ENCODE measurements at places on chromosomes 11 and 22.

DNA sequence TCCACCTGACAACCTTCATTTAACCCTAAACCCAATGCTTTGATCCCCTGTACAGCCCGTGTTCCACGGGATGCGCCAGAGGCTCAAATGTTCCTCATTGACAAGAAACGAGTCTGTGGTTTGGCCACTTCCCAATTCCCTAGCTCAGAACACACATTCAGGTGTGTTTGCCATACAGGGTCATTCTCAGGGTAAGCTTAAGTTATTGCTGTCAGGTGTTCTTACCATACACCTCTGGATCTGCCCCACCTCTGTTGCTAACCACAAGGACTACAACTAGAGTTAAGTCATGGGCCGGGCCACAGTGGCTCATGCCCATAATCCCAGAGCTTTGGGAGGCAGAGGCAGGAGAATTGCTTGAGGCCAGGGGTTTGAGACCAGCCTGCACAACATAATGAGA is 45.6 kb upstream of the POLD3 start:
- DNase-seq = no peak

GRCh38 chr22:32903507-32903906 is 102.0 kb downstream of the TIMP3 start:
- no peak for DNase-seq

- no peak for DNase-seq
Observed at GRCh38 chr11:119460582-119460981, 37.6 kb upstream of the THY1 start.

GRCh38 chr22:41801886-41802285 is 1.4 kb downstream of the CCDC134 start:
- no peak for DNase-seq

DNA sequence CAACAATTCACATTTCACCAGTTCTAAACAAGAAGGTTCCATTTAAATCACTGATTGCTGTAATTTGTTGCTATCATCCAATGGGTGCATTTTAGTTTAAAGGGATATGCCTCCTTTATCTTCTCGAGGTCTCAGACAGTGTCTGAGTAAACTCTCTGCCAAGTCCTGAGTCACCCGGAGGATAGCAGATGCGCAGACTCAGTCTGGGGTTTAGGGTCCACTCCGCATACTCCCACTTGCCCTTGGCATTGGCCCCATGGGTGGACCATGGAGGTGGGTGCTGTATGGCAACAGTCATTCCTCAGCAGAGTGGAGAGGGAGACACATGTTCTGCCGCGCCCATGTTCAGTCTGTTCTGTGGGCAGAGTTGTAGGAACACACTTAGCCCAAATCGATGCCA is 65.4 kb upstream of the CRTAM start:
- DNase-seq = no peak

DNA sequence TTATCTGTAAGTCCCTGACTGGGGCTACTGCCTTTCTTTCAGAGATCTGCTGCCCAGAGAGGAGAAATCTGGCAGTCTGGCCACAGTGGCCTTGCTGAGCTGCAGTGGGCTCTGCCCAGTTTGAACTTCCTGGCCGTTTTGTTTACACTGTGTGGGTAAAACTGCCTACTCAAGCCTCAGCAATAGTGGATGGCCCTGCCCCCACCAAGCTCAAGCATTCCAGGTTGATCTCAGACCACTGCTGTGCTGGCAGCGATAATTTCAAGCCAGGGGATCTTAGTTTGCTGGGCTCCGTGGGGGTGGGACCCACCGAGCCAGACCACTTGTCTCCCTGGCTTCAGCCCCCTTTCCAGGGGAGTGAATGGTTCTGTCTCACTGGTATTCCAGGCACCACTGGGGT is 117.5 kb downstream of the TRPC6 start:
- DNase-seq = no peak

- DNase-seq = no peak
Observed at GRCh38 chr11:131391176-131391575, 20.8 kb downstream of the NTM start.

DNA sequence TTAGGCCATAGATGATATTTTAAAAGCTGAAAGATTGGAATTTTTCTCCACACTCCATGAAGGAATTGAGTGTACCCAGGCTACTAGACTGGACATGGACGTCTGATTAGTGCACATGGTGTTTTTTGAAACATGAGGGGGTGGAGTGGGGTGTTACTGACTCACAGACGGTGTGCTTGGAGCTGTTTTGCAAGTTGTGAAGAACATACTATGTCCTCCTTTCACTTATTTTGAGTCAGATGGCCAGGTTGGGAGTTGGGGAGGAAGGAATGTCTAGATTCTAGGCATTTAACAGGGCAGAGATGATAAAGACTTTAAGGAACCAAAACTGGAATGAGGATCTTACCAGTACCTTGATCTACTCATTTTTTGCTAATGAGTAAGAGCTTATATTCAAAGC is 158.1 kb upstream of the MTNR1B start:
- DNase-seq = no peak

GRCh38 chr22:43889860-43890253 is 2.0 kb downstream of the PNPLA5 start:
- DNase-seq = no peak

DNA sequence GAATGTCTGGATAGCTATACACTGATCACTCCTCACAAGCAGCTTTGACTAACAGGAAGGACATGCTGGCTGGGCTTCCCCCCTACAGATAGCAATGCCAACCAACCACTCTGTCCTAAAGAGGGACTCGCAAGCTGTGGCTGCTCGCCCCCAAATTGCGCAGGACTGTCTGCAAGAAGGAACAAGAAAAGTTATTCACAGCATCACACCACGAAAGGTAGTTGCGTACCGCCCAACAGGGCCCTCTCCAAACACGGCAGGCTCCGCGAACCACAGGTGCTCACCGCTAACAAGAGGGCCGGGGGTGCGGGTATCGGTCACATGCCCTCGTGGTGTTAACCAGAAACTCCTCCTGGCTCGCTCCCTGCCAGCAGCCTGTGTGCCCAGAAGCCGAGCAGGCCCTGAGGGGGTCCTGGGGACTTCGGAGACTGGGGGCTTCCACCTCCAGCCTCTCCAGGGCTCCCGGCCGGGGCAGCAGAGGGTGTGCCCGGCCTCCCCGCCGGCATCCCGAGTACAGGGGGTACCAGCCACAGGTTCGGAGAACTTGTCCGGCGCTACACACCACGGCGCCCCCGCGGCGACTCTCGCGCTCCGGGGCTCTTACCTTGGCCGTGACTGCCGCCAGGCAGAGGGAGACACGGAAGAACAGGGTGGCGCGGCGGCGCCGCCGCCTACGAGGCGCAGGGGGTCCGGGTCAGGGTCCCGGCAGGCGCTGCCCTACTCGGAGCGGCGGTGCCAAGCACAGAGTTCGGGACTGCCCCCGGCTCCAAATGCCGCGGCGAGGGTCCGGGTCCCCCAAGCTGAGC is 682 bp downstream of the LARGE1 start:
- peak; percentile 38 for DNase-seq

- peak; percentile 58 for DNase-seq
Observed at GRCh38 chr11:95089620-95090542, at the start of gene ENDOD1. Gene ENDOD1, plus strand, starts transcription at chr11:95089846. Its CDS starts 82 bp downstream, at chr11:95089928.

GRCh38 chr22:32760815-32761214 is 40.7 kb upstream of the TIMP3 start:
- DNase-seq = no peak

DNA sequence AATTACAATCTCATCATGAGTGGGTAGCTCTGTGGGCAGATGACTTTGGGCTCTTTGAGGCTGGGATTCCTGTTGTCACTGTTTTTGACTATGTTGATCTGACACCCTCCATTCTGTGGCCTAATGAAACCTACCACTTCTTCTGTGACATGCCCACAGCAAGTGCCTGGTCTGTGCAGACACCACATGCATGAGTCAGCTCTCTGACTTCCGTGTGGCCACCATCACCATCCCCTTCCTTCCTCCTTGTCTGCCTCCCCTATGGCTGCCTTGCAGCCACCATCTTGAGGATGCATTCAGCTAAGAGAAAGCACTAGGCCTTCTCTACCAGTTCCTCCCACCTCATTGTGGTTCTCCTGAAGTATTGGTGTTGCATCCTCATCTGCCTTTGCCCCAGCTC is 15.3 kb upstream of the OR10V1 start:
- DNase-seq = no peak

GRCh38 chr11:12159351-12160099 is 49.1 kb downstream of the MICAL2 start:
- no peak for DNase-seq

- no peak for DNase-seq
Observed at GRCh38 chr11:33375236-33375635, 118.1 kb downstream of the HIPK3 start.

DNA sequence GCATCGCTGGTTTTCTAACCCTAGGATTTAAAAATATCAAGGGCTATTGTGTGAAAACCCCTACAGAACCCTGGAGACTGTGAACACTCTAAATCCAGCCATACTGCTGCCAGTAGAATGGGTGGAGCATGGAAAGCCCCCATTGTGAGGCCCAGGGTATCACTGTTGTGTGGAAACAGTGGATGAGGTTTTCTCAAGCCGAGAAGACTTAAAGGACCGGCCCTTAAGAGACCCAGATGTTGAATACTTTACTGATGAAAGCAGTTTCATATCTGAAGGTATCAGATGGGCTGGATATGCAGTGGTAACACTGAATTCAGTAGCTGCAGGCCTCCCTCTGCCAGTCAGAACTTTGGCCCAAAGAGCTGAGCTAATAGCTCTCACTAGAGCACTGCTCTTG is 41.6 kb upstream of the GLYAT start:
- DNase-seq = no peak

GRCh38 chr11:80307676-80308075 is 866.8 kb upstream of the TENM4 start:
- no peak for DNase-seq

DNA sequence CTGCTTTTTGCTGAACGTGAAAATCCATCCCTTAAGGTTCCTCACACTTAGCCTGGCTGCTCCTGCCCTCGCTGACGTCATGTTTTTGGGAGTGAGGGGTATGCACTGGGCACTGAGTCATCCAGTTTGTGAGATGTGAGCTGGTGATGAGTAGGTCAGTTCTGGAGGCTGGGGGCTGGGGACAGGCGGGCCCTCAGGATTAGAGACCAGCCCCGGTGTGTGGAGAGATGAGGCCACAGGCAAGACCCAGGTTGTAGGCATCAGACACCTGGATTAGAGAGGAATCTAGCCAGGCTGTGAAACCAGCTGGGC is 9.2 kb downstream of the KCNC1 start:
- DNase-seq = no peak

DNA sequence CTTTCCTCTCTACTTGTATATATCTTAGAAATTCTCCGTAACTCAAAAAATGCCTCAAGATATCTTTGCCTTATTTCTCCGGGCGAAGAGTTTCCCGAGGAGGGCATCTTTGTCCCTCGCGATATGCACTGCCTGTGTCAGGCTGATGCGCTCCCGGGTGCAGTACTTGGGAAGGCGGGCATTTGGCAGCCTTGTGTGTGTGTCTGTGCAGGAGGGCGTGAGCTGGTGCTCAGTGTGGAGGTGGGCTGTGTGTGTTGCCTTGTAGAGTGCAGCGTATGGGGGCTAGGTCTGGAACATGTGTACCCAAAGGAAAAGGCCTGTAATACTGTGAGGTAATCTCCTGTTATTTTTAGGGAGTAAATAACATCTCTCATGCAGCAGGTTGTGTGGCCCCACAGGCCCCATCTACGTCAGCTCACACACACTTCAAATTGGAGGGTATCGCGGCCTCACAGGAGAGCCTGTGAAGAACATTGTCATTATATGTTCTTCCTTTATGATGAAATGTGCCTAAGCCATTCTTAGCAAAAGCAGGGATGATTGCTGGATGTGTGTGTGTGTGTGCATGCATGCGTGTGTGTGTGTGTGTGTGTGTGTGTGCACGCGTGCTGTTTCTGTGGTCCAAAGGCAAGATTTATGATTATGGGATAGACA is 77.5 kb downstream of the KCNJ1 start:
- no peak for DNase-seq

- no peak for DNase-seq
Observed at GRCh38 chr11:108698844-108699642, 34.2 kb downstream of the DDX10 start.

Data from progenitor cell of endocrine pancreas (in vitro differentiated cells).